Activated CD8-positive, alpha-beta memory T cell treated with anti-CD3 and anti-CD28 coated beads, Interleukin-2, amount 50 U/mL, for 4 hours (primary cell): ENCODE measurements at places on chromosomes 3 and 15.

DNA sequence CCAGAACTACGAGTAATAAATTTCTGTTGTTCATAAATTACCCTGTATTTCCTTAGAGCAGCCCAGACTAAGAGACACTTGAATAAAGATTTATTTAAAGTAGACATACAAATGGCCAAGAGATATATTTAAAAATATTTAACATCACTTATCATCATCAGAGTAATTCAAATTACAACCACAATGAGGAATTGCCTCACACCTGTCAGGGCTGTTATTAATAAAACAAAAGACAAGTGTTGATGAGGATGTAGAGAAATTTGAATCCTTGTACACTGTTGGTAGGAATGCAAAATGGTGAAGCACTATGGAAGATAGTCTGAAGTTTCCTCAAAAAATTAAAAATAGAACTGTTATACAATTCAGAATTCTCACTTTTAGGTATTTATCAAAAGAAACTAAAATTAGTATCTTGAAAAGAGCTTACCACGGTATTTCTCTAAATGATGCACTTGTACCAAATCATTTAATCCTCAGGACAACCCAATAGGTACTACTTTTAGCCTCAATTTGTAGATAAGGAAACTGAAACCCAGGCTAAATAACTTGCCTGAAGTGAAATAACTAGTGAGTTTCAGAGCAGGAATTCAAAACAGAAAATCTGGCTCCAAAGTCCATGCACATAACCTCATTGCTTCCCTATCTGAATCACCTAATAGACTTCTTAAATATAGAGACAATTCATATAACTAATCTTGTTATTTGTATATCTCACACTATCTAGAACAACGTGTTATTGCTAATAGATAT is 69.4 kb downstream of the ZBTB20 start:
- DNase-seq: no peak

GRCh38 chr3:9291821-9292410 is 42.5 kb upstream of the SRGAP3 start:
- no peak for DNase-seq

DNA sequence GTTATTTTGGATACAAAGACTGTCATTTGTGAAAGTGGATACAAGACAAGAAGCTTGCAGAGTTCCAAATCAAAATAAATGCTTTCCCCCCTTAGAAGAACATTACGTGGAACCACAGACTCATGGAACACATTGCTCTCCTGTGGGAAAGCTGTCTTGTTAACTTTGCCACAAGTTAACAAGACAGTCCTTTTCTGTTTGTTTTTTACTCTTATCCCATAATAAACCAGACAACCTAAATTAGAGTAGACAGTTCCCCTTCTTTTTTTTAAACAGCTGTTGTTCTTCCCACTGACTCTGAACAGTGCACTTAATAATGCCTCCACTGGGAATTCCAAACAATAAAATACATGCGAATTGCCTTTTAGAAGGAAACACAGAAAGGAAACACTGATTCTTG is 255.3 kb upstream of the UBE2E2 start:
- no peak for DNase-seq

DNA sequence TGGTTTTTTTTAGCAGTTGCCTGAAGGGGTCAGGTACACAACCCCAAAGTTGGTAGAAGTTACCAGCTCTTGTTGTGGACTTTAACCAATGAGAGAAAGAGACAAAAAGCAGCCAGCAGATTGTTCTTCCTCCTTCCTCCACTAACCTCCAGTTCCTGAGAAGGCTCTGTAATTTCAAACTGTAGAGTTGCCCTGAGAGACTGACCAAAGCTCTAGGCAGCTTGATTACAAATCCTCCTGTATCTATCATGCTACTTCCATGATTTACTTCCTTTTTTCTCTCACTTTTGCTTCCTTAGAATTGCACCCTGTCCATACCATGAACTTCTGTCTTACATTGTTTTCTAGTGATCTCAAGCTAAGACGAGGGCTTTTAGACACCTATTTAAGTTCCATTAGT is 29.2 kb downstream of the NSUN3 start:
- DNase-seq: no peak

GRCh38 chr15:101310508-101310907 is 15.5 kb upstream of the SNRPA1 start:
- DNase-seq: no peak

- DNase-seq: no peak
Observed at GRCh38 chr15:59654046-59654445, 3.3 kb downstream of the GTF2A2 start.

GRCh38 chr3:160129459-160130061 is 95.7 kb upstream of the C3orf80 start:
- DNase-seq: no peak

DNA sequence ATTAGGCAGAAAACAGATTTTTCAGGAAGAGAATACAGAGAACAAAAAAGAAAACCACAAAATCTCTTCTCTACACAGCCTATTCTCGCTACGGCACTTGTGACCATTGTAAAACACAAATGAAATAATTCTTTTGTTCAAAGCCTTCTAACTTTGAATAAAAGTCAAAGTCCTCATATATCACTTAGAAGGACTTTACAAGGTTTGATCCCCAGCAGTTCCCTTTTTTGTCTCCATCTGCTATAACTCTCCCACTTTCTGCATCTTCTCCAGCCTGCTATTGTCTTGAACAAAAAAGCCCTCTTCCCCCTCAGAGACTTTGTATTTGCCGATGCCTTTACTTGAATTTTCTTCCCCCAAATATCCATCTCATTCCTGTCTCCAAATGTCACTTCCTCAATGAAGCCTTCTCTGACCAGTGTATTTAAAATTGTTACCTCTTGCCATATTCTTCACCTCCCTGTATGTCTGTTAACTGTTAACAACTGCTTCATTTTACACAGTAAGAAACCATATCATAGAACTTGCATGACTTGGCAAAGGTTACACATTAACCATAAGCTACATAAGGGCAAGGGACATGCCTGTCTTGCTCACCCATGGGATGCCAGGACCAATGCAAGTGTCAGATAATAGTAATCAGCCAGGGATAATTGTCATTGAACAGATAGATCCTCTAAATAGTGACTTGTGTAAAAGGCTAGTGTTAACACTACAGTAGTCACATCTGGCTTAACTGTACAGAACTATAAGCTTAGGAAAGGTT is 122.4 kb downstream of the CBLB start:
- DNase-seq: no peak

GRCh38 chr3:25784971-25785370 is 1.7 kb upstream of the NGLY1 start:
- no peak for DNase-seq

- DNase-seq: no peak
Observed at GRCh38 chr15:99633655-99634054, 67.9 kb downstream of the MEF2A start.

- no peak for DNase-seq
Observed at GRCh38 chr3:123632161-123632655, 47.4 kb upstream of the HACD2 start.

- DNase-seq: no peak
Observed at GRCh38 chr3:175484666-175485065, 625.5 kb downstream of the NAALADL2 start.

DNA sequence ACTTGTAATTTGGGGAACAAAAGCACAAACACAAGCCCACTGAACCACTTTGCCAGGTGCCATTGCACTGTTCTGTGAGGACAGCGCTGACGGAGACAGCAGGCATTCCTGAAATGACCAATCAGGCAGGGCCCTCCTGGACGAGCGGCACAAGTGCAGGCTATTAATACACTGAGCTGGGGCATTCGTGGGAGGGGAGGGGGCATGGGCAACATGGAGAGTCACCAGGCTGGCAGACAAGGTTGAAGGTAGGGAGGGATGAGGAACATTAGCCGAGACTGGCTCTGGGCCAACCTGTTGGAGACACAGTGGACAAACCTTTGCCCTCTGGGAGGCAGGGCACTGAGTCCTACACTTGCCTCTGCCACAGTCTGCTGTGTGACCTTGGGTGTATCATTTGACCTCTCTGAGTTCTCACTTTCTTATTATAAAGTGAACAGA is 45.6 kb downstream of the NOX5 start:
- DNase-seq: no peak

DNA sequence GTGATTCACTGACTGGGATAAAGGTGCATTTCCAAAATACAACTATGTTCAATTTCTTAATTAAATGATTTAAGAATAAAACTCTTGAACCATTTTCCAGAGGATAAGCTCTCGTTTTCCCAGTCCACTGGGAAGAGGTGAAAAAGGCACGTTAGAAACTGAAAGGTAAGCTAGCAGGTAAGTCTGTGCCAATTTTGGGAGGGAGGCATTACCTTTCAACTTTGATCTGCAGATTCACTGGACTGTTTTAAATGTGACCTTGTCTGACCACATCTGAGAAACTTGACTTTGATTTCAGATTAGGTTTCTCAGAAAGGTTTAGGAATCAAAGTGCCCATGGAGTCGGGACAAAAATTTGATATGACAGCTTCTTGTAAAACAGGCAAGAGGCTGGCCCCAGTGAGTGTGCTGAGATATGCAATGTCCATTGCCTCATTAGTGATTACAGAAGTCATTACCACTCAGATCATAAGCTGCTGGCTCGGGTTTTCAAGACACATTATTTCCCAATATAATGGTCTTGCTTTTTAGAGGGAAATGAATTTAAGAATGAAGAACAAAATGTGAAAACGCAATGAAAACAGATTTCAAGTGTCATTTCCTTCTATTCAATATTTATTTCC is 118.8 kb downstream of the ADAMTS9 start:
- DNase-seq: no peak

GRCh38 chr15:91776104-91776503 is 77.4 kb upstream of the SLCO3A1 start:
- DNase-seq: no peak

- no peak for DNase-seq
Observed at GRCh38 chr15:94327356-94327936, 96.1 kb downstream of the MCTP2 start.

- no peak for DNase-seq
Observed at GRCh38 chr15:89756897-89757296, 5.8 kb upstream of the MESP1 start.

GRCh38 chr3:38738630-38739395 is 77.2 kb downstream of the SCN10A start:
- DNase-seq: no peak

DNA sequence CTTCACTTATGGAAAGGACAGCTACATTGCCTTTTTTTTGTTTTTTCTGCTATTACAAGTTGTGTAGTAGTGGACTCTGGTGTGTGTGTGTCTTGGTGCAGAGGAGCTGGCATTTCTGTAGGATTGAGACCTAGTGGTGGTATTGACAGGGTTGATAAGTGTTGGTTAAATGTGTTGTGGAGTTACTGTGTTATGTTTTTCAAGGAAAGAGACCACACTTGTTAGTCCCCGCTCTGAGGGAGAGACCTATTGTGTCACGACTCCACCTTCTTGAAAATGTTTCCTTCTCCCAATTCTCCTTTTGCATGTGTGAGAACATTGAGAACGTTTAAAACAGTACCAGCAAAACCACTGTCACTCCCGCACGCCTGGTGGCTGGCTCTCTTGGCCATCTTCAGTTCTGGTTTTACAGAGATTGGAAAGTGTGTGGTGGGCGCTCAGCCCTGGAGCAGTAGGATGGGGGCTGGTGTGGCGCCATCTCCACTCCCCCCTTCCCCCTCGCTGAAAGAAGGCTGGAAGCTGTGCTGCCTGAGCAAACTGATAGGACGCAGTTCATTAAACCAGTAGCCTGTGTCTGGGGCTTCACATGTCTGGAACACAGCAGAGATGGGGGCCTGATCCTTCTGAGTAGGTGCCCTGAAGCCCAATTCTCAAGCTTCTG is 5.5 kb downstream of the KLF13 start:
- DNase-seq: no peak

- no peak for DNase-seq
Observed at GRCh38 chr3:182710557-182711157, 82.6 kb upstream of the ATP11B start.

DNA sequence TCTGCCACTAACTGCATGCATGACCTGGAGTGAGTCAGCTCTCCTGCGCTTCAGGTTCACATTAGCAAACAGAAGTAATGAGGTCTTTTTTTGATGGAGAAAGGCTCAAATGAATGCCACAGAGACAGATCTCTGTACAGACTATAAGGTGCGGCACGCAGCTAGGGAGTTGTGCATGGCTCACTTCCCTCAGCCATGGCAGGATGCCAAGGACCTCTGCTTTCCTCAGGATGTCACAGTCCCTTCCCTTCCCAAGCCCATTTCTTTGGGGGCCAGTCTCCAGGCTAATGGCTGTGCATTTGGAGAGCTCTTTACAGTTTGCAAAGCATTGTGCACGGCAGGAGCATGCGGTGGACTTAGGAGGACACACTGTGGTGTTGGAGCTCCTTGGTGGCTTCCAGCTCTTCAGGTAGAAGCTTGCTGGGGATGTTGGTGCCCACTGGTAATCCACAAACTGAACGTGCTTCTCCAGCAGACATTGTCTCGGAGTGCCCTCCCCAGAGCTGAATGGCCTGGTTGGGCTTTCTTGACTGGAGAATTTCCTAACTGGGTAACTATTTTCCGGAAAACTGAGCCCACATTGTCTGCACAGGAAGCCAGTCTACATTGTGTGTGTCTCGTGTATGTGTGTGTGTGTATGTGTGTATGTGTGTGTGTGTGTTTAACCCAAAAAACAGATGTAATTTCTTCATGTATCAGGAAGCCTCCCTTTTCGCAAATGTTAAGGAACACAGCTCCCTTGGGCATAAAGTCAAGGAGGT is 172.5 kb upstream of the TLE3 start:
- DNase-seq: no peak

DNA sequence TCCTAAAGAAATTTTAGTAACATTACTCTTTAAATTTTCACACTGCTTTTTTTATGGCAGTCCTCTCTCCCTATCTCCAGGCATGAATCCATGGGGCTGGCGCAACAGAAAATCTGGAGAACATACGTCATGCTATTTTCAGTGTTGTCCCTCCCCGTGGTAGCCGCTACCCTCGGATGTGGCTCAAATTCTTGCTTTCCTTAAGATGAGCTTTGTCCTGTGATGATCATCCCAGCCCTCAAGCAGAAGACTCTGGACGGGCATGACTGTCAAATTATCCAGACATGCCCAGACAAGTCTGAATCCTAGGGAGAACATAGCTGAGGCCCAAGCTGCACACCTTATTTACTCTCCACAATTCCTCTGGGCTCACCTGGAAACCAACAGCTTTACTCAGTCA is 49.1 kb downstream of the FMN1 start:
- no peak for DNase-seq

GRCh38 chr3:169836942-169837275 is 24.2 kb upstream of the LRRC34 start:
- DNase-seq: no peak

GRCh38 chr3:156160647-156161046 is 40.3 kb downstream of the KCNAB1 start:
- no peak for DNase-seq

- DNase-seq: no peak
Observed at GRCh38 chr3:71310359-71310979, 273.1 kb downstream of the FOXP1 start.

- no peak for DNase-seq
Observed at GRCh38 chr15:85743392-85744055, 51.2 kb downstream of the KLHL25 start.

- DNase-seq: no peak
Observed at GRCh38 chr3:157398598-157398997, 38.1 kb upstream of the PTX3 start.

DNA sequence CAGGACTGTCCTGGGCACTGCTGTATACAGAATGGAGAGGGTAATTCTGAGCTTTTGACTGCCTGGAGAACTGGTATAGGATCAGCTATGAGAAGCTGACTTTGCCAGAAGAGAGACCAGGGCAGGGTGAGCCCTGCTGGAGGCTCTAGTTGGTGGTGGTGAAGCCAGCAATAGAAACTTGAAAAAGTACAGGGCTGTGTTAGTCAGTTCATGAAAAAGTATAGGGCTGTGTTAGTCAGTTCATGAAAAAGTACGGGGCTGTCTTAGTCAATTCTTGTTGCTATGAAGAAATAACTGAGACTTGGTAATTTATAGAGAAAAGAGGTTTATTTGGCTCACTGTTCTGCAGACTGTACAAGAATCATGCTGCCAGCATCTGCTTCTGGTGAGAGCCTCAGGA is 63.5 kb upstream of the C2CD4B start:
- no peak for DNase-seq
